SK-N-SH treated with all-trans-retinoic acid at 6 μM for 48 hours (cell line): ENCODE measurements at places on chromosomes 12 and 14.

DNA sequence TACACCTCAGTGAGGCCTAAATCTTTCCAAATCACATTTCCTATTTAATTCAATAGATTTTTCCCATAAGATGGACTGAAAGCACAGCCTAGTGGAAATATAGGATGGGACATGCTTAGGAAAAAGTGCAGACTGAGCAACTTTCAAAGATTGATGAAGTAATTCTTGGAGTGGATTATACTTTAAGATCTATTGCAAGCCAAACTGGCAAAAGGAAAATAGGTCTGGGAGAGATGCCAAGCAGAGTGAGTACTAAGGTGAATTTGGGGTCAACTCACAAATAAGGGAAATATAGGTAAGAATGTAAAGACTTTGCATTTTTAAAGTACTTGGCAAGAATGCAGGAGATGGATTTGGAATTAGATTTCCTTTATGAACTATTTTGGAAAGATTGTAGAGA, 170.2 kb upstream of the FOXG1 start:
- no peak for ATAC-seq

GRCh38 chr14:47226877-47227520, 448.4 kb downstream of the MDGA2 start:
- ATAC-seq: no peak

DNA sequence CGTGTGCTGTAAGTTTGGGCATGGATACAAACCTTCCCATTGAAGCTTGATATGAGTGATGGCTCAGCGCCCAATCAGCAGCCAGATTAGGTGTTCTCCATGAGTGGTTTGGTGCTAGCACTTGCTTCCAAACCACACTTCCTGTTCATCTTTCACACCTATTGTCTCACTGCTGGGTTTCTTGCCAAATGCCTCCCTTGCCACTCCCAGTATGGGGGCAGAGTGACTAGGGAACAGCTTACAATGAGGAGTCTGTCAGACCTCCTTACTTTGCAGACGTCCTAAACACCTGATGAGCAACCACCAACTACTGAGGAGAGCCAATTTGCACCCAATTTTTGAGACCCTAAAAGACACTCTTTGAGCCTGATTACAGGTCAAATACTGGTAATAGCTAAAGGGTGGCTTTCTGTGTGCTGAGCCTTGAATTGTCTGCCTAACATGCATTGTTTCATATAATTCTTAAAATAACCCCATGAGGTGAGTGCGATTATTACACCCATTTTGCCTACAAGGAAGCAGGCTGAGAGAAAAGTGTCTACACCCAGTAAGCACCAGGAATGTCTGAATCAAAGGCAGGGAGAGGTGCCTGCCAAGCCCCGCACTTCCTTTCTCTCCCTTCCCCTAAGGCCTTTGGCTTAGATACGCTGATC, 48.4 kb upstream of the FOS start:
- ATAC-seq: peak; percentile 54

DNA sequence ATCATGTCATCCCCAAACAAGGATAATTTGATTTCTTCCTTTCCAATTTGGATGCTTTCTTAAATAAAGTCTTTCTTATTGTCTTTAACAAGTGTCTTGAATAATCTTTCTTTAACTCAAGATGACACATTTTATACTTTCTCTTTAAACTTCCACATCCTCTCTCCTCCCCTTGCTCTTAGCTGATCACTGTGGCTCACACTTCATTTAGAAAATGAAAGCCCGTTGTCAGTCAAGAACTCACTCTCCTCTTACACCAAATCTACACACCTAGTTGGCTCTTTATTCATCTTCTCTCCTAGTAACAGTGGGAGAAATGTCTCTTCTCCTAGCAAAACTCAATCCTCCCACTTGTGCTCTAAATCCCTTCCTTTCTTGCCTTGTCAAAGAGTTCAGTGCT, 10.4 kb upstream of the RMST start:
- no peak for ATAC-seq

DNA sequence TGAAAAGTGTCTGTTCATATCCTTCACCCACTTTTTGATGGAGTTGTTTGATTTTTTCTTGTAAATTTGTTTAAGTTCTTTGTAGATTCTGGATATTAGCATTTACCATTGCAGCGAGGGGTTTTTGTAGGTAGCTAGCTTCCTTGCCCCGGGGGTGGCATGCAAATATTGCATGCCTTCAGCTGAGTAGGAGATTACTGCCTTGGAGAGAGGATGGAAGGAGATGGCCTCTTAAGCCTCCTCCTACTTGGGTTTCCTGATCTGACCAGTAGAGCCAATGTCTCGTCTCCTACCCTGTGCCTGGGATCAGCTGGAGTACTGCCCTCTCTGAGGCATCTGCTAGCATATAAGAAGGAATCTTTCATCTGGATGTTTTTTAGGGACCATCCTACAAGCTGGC, 134.4 kb upstream of the CCND2 start:
- ATAC-seq: no peak

GRCh38 chr12:26226629-26227360, 31.4 kb downstream of the SSPN start:
- ATAC-seq: peak; percentile 89

GRCh38 chr12:127334912-127335644, 931.9 kb upstream of the TMEM132C start:
- no peak for ATAC-seq

DNA sequence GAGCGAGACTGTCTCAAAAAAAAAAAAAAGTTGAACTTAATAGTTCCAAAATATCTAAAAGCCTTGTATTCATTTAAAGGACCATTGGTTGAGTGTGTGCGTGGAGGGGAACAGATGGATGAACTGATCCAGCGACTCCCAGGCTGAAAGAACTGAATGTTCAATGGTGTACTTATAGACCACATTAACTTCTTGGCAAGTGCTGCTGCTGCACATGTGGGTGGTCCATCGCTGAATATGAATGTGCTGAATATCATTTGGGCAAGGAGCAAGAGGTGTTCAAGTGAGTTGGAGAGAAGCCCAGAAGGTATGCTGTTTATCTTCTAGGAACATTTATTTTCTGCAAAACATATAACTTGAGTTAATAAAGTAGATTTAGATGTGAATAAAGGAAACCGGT, 289.0 kb upstream of the RPL10L start:
- no peak for ATAC-seq

GRCh38 chr12:82600379-82600778, 86.3 kb upstream of the TMTC2 start:
- ATAC-seq: peak; percentile 34; the same call in 1 of the 3 replicates

DNA sequence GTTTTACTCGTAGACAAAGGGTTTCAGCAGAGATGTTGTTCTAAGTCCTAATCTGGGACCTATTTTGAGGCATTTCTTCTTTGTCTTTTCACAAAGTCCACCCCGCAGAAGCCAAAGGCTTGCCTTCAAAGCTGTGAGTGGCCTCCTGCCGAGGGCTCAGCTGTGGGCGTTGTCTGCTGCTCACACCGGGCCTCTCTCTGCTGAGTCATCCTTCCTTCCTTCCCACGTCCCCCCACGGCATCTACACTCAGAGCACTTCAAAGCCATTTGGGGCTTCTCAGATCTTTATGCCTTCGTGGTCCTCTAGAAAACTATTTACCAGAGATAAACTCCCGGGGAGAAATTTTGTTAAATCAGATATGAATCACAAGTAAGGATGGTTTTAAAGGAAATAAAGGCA, 115.9 kb upstream of the TMPO start:
- ATAC-seq: 0 out of 3 replicates have a peak, but pooled peaks have one; percentile 20

GRCh38 chr12:70812136-70812535, 108.4 kb downstream of the PTPRR start:
- ATAC-seq: no peak

GRCh38 chr14:22012452-22012851, 338.8 kb upstream of the OR4E1 start:
- no peak for ATAC-seq

DNA sequence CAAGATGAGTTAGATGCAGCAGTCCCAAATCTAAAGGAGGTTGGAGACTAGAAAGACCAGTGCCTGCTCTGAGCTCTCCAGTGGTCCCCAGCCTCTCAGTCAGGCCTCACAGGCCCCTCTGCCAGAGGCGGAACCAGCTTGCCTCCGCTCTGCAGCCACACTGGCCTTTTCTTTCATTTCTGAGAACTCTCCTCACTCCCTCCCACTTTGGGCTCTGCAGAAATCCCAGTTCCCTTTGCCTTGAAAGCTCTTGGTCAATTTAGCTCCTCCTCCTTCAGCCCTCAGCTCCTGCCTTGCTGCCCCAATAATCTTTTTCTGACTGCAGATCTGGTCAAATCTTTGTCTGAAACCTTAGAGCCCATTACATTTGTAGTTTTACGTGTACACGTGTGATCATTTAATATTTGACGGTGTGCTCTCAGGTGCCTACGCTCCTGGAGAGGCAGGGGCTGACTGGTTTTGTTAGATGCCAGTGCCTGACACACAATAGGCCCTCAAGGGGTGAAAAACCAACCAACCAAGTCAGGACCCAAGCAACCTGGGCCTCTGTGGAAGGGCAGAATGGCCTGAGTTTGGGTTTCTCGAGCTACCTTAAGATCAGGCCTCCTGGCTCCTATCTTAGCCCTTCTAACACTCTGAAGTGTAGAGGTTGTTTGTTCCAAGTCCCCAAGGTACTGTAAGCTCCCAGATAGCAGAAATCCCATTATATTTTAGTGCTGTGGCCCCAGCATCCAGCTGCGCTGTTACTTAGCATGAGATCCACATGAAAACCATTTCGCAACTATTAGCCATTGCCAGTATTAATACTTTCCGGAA, 1.1 kb upstream of the NUDT4 start:
- ATAC-seq: peak; percentile 5; the same call in 1 of the 3 replicates

DNA sequence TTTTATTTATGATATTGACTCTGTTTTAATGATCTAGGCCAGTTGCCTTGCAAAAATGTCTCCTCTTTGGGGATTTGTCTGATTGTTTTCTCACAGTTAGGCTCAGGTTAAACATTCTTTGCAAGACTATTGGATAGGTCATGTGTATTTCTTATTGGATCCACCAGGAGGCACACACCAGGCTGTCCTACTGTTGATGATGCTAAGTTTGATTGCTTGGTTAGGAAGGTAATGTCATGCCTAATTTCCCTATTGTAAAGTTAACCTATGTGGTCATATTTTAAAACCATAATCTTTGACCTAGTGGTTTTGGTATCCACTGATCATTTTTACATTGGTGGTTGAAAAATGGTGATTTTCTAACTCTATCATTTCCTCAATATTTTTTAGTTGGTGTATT, 137.1 kb downstream of the BRMS1L start:
- 0 out of 3 replicates have a peak, but pooled peaks have one; percentile 28 for ATAC-seq

GRCh38 chr12:47370421-47370820, 290.7 kb upstream of the AMIGO2 start:
- ATAC-seq: no peak
